ENCODE measurements at places on chromosomes 2 and 18.

DNA sequence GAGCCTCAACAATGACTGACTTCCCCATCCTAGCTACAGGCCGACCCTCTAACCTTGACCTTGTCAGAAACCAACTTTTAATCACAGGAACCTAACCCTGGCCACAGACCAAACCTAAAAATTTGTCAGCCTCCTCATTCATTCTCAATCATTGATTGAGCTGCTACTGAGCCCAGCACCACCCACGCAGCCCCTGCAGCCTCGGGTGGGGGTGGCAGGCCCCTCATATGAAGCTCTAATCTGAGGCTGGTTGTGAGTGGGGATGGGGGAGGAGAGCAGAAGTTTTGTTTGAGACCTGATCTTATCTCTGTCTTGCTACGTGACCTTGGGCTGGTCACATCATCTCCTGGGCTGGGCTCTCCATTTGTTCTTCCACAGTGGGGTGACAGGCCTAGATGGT lies 99.5 kb upstream of the EPAS1 start:
- DNase-seq: no peak

GRCh38 chr2:37829616-37830395 lies 95.3 kb upstream of the RMDN2 start:
- DNase-seq: no peak

- DNase-seq: no peak
Measured at GRCh38 chr2:60496475-60496874, 57.0 kb downstream of the BCL11A start.

DNA sequence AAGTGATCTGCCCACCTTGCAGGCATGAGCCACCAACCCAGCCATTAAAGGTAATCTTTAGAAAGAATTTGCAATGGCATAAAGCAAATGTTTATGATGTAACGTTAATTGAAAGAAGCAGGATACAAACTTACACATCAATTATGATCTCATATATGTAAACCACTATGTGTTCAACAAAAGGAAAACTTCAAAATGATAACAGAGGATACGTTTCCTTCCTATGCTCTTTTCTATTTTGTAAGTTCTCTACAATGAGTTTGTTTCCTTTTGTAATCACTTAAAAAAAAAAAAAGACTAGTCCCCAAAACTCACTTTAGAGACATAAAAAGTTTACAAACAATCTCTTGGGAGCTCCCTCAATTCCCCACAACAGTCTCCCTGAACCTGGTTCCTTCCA lies 1.4 kb downstream of the C2orf81 start:
- DNase-seq: no peak

DNA sequence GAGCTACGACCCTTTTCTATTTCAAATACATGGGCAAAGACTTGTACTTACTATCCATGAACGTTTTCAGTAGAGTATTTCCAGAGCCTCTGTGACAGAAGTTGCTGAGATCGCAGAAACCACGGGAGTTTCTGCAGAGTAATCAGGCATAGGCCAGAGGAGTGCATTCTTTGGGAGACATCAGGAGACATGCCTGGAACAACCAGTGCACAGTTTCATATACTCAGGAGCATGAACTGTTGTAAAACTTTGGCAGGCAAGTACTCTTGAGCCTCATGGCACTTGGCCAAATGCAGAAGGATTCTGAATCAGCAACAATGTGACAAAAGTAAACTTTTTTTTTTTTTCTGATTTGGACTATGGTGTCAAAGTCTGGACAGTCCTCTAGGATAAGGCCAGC lies 307.1 kb downstream of the GRB14 start:
- DNase-seq: no peak

- DNase-seq: no peak
Measured at GRCh38 chr2:136131484-136131960, 13.6 kb upstream of the CXCR4 start.

DNA sequence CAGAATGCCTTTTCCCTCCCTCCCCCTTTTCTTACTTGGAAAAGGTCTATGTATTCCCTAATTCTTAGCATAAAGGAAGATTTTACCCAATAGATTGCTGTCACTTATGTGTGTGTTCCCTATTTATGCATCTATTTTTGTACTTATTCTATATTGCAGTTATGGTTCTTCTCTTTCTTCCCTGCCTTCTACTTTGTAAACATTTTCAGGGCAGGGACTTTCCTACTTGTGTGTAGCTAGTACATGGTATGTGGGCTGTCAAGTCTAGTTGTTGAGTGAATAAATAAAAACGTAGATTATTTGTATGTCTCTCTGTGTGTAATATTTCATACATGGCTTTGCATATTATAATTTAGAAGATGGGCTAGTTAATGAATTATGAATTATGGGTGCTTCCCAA lies 45.3 kb downstream of the PSMD14 start:
- DNase-seq: no peak

DNA sequence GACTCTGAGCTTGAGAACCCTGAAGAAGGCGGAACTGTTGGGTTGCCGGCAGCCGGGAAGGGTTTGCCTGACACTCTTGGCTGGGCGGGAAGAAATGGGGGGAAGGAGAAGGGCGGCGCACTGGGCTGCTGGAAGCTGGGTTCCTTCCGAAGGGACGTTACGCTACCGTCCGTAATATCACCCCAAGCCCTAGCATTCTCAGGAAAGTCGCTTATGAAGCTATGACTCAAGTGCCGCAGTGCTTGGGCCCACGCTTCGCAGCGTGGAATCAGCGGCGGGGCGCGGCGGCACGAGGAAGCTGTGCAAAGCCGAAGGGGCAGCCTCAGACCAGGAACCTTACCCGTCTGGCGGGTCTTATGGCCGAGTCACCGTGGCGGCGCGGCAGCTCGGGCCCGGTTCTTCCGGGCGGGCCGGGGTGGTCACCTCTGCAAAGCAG lies 50.2 kb upstream of the SIGLEC15 start:
- DNase-seq: peak; percentile 85
